ENCODE measurements at places on chromosomes 6 and 20.

DNA sequence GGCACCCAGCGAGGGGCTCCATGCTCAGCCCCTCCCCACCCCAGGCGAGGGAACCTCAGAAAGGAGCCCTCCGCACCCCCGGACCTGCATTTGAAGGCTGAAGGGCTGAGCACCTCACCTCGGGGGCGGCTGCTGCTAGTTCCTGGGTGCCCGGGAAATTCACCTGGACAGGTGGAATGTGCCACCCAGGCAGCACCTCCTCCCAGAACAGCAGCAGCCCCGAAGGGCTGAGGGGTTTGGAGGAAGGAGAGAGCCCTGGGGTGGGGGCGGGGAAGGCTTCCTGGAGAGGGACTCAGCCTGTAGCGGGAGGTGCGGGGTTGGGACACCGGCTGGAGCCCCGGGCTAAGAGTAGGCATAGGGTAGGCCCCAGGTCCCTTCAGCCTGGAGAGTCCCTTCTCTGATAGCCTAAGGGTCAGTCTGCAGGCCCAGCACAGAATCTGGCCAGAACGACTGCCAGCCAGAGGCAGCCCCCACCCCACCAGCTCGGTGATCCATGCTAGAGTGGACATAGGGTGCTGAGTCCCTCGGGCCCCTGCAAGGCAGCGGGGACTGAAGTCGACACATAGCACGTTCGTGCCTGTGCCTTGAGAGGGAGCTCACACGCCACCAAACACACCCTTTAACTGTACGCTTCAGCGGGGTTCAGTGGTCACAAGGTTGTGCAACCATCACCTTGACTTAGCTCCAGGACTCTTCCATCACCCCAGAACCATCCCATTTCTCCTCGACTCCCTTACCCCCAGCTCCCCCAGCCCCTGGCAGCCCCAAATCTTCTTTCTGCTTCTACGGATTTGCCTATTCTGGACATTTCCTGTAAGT, 180.9 kb downstream of the TAF4 start:
- DNase-seq: no peak

GRCh38 chr6:21067521-21067920, 526.0 kb upstream of the SOX4 start:
- no peak for DNase-seq

DNA sequence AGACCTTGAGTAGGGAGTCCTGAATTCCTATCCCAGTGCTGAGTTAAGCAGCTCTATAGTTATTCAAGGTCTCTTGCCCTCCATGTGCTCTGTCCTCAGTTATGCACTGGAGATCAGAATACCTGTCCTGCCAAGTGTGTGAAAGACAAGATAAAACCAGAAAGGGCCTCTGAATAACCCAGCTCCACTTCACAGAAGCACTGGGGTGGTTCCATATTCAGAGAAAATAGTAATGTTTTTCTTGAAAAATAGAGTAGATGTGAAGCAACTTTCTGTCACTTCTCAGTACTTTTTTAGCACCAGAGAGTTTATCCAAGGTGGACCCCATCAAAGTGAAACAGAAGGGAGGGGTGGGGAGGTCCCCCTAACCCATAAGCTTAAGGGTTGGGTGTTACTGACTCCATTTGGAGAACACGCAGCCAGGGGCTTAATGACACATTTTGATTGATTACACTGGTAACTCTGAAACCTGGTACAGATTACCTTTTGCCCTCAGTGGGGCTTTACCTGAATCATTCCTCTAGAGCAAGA, 509.8 kb upstream of the JARID2 start:
- no peak for DNase-seq

DNA sequence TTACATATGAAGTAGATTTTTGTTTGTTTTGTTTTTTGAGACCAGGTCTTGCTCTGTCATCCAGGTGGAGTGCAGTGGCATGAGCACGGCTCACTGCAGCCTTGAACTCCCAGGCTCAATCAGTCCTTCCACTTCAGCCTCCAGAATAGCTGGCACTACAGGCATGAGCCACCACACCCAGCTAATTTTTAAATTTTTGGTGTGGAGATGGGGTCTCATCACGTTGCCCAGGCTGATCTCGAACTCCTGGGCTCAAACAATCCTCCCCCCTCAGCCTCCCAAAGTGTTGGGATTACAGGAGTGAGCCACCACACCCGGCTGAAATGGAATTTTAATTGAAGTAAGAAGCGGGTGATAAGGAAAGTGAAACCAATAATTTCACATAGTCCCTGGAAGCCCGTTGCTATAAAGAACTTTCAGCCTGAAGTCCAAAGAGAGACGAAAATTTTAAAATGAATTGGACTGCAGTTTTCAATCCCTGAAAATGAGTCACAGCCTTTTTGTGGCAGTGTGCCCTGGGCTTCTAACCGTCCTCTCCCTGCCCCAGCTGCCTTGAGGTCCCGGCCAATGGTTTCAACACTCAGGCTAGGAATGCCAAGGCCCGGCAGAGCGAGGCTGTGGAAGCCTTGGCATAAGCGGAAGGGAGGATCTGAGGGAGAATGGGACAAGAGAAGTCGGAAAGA, 757 bp downstream of the RAET1E start:
- no peak for DNase-seq

GRCh38 chr6:100999034-100999597, 118.0 kb upstream of the ASCC3 start:
- DNase-seq: no peak

GRCh38 chr20:36441027-36441414, 100.3 kb upstream of the MYL9 start:
- no peak for DNase-seq

DNA sequence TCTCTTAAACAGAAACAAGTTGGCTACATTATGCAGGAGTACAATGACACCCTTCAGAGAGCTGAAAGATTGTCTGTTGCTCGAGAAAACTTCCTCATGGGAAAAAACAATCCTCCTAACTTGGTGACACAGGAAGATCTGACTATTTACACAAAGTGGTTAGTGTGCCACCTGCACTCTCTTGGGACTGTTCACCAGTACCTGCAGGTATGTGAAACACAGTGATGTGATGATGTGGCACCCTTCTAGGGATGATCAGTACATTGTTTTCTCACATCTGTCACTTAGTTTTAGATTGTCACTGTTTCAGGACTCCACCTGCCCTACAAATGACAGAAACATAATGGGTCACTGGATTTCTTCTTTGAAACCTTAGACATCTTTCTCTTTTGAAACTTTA, 101.8 kb downstream of the CEP57L1 start:
- DNase-seq: no peak

GRCh38 chr6:138031850-138032249, 75.4 kb downstream of the PERP start:
- no peak for DNase-seq

- no peak for DNase-seq
These were observed 97.9 kb upstream of the UST start for GRCh38 chr6:148648754-148649453.

DNA sequence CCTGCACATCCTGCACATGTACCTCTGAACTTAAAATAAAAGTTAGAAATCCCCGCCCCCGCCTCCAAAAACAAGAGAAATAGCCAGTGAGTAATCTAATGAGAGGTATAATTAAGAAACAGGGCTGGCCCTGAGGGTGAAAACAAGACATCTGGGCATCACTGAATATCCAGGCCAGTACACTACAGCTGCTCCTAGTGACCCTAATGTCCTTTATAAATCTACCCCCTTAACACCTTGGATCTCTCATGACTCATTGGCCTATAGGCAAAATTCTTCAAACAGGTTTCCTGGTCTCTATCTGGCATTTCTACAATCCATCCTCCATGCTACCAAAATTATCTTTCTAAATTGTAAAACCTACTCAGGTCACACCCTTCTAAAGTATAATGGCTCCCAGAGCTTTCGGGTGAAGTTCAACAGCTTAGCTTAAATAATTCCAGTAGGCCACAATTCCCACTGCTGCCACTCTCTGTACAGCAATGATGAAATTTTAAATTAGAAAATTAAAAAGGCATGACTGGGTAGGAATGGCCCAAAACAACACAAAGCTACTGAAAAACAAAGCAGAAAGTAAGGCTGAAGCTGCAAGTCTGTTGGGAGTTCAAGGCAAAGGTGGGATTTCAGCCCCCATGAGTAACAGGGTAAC, 260.9 kb downstream of the GMDS start:
- no peak for DNase-seq

DNA sequence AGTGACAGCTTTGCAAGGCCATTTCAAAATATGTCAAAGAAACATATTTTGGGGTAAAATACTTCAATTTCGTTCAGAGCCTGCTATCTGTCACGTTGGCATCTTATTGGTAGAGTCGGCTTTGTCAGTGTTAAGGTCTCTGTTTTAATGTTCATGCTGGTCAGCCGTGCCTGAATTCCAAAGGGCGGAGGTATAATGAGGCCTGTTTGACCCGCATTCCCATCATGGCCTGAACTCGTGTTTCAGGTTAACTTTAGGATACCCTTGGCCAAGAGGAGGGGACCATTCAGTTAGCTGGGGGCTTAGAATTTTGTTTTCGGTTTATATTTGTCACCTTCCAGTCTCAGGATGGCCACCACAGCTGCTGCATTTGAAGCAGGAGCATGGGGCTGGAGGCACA, 236.4 kb downstream of the NFATC2 start:
- DNase-seq: no peak

- DNase-seq: no peak
These were observed 380.2 kb downstream of the TAF4 start for GRCh38 chr20:61685462-61685861.

GRCh38 chr20:20489648-20490341, 121.9 kb downstream of the INSM1 start:
- no peak for DNase-seq

DNA sequence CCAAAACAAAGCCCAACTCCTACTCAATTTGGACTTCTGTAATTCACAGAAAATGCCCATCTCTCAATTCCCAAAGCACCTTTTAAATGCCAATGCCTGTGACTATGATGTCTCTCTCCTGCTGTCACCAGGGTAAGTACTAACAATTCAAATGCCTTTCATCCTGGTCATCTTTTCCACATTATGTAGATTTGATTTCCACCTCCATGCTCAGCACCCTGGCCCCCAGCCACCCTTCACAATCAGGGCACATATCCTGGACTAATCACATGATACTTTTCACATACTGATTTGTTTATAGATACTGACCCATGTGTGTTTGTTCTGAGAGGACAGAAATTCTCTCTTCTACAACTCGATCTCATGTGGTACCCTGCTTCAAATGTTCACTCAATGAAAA, 236.3 kb downstream of the PTPRK start:
- DNase-seq: no peak

- DNase-seq: no peak
These were observed 7.3 kb downstream of the SNPH start for GRCh38 chr20:1273366-1273765.

DNA sequence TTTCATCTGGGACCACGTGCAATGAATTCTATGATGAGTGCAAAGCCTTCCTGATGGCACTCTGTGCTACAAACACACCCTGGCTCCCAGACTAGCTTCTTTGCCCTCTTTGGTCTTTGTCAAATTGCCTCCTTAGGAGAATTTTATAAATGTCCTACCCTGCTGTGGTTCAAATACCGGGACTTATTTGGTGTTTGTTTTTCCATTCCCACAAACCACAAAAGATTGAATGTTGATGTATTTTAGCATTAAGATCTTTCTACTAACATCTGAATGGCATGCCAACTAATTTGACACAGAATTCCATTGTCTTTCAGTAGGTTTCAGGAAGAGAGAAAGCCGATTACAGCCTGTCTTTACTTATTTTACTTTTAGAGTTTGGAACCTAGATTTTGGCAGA, 424.2 kb upstream of the SLC35B3 start:
- DNase-seq: no peak

DNA sequence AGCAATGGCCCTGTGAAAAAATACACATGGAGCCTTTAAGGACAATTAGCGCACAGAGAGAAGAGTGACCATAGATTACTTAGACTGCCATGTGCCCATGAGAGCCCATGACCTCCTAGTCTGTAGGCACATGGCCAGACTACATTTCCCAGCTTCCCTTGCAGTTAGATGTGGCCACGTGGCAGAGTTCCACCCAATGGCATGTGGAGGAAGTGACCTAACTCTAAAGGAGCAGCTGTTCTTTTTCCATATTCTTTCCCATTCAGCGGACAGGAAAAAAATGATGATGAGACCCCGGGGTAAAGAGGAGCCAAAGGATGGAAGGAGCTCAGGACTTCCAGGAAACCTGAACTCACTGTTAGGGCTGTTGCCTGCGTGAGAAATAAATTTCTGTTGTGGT, 116.6 kb downstream of the CBLN4 start:
- DNase-seq: no peak

DNA sequence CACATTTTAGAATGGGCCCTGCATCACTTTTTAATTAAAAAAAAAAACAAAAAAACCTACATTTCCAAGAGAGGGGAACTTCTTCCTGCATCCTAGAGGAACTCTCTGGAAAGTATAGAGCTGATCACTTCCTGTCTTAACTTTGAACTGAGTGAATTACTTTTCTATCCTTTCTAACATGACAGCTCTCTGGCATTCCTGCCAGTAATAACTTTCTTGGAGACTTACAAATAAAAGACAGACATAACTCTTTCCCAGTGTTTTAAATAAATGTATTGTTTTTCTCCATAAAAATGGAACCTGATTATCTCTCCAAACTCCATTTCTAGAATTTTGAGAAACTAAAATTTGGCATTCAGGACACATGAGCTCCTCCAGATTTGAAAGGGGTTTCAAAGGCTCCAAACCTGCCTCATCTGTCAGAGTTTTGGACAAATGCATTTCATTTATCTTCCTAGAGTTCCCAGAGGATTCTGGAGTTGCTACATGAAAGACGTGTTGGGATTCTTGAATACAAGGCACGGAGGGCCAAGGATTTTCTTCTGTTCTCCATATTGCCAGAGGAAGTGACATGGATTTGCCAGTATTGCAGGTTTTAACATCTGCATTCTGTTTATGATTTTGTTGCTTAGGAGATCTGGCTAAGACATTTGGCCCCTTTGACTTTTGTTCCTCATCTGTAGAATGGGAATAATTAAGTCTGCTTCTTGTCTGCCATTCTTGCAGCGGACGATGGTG, 2.0 kb upstream of the SMOC2 start:
- DNase-seq: no peak

DNA sequence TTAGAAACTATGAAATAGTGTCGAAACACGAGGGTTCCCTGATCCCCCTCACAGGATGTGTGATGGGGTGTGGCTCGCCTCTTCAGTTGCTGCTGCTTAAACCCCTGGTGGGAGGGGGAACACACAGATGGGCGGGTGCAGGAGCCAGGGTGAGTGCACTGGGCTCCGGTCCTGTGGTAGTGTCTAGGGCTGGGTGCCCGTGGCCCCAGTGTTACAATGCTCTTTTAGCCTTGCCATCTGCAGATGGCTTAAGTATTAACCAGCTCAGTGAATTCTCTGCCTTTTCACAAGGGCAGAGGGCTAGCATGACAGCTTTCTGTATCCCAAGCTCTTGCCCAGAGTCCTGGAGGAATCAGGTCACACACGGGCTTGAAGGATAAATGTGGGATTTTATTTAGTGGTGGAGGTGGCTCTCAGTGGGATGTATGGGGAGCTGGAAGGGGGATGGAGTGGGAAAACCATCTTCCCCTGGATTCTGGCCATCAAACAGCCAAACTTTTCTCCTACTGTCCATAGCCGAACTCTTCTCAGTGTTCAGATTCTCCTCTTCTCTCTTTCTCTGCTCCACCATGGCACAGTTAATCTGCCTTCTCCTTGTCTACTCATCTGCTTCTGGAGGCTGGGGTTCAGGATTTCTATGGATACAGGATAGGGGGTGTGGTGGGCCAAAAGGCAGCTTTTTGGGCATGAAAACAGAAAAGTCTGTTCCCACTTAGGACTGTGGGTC, 659.0 kb downstream of the EPM2A start:
- no peak for DNase-seq

GRCh38 chr6:4125933-4126864, 9.2 kb downstream of the ECI2 start:
- no peak for DNase-seq

GRCh38 chr20:11015440-11015839, 341.6 kb upstream of the JAG1 start:
- no peak for DNase-seq

- peak; percentile 8 for DNase-seq
These were observed 544 bp upstream of the ACAT2 start for GRCh38 chr6:159761129-159761872.
